Effector memory CD8-positive, alpha-beta T cell (primary cell): ENCODE measurements at places on chromosomes 2 and 18.
A peak's percentile ranks its signal among the peaks of the same experiment; 100 is the strongest.

- DNase-seq = no peak
These were observed 298.0 kb upstream of the SOX11 start for GRCh38 chr2:5394223-5394622.

DNA sequence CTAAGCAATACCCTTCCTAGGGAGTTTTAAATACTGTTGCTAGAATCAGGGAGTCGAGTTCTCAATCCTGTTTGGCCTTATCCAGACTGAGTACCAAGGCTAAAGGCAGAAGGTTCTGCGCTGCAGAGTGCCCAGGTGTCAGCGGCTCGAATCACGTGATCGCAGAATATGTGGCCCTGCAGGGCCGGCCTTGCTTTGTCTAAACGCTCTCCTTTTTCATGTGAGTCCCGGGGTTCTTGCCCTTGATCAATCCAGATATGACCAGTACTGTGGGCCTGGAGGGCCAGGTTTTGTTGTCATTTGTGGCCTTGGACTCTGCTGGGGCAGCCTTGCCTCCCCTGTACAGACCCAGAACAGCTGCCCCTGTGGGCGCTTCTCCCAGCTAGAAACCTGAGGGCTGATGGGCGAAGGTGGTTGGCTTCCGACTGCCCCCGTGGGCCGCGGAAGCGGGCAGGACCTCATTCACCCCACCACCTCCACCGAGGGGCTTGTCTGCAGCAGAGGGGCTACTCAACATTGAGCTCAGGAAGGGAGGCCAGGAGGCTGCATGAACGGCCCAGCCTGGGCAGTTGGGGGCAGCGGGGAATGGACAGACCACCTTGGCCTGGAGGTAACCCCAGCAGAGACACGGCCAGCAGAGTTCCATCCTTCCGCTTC is 225.0 kb downstream of the ALPK2 start:
- no peak for DNase-seq

- no peak for DNase-seq
These were observed 79.2 kb upstream of the PXDN start for GRCh38 chr2:1823187-1824169.

GRCh38 chr2:102636283-102636907 is 17.0 kb downstream of the SLC9A2 start:
- no peak for DNase-seq

DNA sequence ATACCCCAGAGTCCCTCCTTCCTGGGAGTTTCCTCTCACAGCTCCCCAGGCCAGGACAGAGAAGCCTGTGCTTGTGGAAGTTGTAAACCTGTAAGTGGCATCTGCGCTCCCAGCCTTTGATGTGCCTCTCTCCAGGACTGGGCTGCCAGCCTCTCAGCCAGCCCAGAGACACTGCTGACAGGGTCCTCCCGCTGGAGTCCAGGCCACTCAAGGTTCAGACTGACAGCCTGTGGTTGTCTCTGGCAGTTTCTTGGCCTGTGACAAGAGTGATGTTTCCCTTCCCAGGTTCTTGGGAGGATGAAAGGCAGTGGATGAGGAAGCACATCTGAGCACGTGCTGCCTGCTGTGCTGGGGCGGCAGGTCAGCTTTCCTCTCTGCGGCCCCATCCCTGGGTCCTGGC is 3.0 kb downstream of the SLC35F6 start:
- no peak for DNase-seq

GRCh38 chr2:2889141-2889540 is 488.5 kb downstream of the EIPR1 start:
- no peak for DNase-seq

DNA sequence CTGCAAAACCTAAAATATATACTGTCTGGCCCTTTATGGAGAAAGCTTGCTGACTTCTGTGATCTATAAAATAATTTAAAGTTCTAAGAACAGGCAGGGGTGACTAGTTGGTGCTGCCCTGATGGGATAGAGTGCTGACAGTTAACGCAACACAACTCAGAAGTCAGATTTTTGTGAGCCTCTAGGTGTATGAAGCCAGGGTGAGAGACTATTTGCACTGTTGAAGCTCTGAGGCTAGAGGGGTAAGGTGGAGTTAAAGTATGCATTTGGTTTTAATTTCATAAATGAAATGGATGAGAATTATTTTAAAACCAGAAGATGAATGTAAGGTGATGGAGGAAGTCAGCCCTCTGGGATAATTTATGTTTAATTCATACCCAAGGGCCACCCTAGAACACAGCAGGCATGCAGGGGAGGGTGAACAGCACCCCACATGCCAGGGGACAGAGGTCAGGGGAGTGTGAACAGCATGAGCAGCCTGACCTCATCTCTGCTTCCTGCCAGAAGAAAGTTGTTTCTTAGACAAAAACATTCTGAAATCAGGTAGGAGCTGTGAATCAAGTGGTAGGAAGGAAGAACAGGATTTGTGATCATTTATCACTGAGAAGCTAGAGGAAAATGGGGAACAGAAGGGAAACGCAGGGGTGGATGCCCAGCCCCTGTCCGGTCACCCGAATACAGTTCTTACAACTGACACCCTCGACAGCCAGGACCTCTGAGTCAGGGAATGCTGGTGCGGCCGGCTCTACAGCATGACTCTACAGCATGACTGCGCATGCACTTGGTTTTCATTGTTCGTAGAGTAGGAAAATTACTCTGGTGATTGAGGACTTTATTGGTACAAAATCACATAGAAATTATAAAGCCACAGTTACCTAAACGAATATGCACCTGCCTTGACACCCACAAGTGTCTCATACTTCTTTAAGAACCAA is 93.1 kb downstream of the MBP start:
- DNase-seq = no peak

DNA sequence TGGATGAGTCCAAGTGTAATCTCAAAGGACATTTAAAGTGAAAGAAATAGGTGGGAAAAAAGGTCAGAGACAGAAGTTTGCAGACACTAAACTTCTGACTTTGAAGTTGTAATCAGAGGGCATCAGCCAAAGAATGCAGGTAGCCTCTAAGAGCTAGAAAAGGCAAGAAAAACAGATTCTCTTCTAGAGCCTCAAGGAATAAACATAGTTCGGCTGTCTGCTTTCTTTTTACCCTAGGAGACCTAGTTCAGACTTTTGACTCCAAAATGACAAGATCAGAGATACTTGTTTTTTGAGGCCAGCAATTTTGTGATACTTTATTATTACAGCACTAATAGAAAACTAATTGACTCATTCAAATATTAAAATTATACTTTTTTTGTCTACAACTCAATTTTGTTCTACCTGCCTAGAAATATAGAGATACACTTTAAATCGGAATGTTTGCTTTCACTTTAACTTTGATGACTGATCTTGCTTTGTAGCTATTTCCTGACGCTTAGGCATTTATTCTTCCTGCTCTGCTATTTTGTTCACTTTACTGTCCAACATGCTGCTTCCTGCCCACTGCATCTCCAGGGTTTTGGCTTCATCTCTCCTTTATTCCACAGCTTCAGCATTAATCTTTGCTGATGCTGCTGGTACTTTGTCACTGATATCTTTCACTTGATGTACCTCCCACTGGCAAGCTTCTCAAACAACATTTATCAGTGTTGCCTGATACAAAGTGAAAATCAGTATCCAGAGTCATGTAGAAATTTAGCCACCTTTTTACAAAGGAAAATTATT is 272.5 kb downstream of the DSEL start:
- no peak for DNase-seq

- DNase-seq = no peak
These were observed 20.4 kb downstream of the STAM2 start for GRCh38 chr2:152155209-152155608.

DNA sequence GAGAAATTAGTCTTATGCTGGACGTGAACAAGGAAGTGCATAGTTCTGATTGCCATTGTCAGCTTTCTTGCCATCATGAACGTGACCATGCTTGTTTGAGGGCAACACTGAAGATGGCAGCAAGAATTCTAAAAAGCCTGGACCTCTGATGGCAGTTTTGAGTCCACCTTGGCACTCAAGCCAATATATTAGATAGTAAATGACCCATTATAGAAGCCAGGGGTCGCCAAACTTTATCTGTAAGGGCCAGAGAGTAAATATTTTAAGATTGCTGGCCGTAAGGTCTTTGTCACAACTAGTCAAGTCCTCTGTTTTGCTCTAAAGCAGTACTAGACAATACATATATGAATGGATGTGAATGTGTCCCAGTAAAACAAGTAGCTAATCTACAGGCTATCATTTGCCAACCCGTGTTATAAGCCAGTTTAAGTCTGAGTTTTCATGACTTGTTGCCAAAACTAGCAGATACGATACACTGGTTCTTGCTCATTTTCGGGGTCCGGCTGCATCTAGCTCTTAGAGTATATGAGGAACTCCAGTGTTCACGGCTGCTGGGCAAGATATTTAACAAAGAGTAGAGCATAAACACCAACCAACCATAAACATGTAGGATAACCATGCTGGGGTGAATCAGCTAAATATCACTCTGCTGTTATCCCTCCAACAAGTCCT is 73.1 kb upstream of the PELI1 start:
- DNase-seq = no peak

- no peak for DNase-seq
These were observed 237.3 kb upstream of the SALL3 start for GRCh38 chr18:78742218-78742745.

DNA sequence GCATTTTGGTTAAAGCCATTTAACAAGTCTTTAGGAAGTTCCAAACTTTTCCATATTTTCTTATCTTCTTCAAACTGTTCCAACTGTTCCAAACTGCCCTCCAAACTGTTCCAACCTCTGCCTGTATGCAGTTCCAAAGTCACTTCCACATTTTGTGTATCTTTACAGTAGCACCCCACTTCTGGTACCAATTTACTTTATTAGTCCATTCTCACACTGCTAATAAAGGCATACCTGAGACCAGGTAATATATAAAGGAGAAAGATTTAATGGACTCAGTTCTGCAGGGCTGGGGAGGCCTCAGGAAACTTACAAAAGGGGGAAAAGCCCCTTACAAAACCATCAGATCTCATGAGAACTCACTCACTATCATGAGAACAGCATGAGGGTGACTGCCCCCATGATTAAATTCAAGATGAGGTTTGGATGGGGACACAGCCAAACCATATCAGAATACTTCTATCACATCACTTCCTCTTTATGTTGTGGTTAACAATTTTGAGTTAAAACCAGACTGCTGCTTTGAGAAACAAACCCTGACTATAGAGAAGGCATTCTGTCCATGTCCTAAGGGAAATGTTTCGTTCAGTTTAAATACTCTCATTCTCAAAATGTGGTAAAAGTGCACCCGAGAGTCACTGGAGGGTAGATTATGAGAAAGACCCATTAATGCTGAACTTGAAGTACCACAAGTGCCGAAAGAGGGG is 11.0 kb downstream of the IL18R1 start:
- peak; percentile 20 for DNase-seq

DNA sequence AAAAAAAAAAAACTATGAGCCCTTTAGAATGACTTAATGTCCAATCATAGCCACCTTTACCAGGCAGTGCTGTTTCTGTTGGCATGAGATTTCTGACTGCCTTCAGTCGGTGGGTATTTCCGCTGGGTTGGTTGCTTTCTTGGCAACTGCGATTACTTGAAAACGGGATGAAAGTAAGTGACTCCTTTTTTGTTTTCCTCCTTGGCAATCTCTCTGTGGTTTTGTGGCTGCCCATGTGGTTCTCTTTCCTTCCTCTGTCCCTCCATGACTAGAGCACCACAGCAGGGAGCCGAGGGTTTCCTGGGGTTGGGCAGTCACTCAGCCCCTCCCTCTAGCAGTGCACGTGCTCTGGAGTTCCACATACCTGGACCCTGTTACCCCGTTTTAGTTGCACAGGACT is 112.1 kb downstream of the KLHL29 start:
- DNase-seq = no peak

- no peak for DNase-seq
These were observed 54.1 kb downstream of the TAF1B start for GRCh38 chr2:9897331-9897737.

GRCh38 chr2:233820774-233821105 is 33.6 kb downstream of the HJURP start:
- DNase-seq = no peak

DNA sequence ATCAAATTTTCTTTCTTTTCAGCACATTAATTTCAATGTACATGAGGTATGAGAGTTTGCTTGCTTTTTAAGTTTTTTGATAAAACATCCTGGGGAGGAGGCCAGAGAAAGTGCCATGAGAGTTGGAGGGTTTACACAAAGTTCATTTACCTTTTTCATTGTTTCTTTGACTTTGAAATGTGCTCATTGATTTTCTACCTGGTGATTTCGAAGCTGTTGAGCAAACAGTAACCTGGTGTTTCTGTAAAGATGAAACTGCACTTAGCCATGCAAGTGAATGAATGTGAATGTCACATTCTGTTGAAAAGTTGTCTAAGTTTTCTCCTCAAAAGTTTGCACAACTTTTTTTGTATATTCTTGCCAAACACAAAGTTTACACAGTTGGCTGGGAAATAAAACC is 797.0 kb downstream of the METTL4 start:
- DNase-seq = no peak

DNA sequence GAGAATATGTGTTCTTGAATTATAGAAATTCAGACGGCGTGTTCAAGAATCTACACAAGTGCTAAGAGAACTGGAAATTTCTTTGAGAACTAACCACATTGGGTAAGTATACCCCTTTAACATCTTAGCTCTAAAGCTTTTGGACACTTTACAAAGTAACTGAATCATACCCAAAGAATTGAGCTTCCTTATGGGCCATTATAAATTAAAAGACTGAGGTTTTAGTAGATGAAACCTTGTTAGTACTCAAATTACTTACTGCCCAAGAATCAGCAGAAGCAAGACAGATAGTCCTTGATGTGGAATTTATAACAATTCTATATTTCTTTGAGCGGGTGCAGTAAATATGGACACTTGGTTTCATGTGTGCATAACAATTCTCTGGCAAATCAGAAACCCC is 168.3 kb downstream of the PRPF40A start:
- no peak for DNase-seq

- no peak for DNase-seq
These were observed 11.4 kb downstream of the THNSL2 start for GRCh38 chr2:88181511-88181910.

DNA sequence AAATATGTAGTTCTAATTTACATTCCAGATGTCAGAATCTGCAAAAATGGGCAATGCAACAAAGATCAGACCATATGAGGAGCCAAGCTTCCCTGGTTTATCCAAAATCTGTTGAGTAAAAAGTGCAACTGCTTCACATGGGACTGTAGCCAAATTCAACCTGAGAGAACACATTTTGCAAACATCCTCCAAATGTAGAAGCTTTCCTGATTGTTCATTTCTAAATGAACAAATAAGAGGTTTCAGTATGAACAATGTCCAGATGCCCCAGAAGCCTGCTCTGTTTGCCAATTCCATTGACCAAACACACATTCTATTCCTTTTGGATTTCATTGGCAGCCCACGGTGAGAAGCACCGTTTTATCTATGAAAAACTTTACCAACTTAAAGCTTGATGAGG is 117.9 kb upstream of the OSR1 start:
- DNase-seq = no peak

GRCh38 chr2:118094503-118094902 is 6.2 kb downstream of the INSIG2 start:
- DNase-seq = no peak

DNA sequence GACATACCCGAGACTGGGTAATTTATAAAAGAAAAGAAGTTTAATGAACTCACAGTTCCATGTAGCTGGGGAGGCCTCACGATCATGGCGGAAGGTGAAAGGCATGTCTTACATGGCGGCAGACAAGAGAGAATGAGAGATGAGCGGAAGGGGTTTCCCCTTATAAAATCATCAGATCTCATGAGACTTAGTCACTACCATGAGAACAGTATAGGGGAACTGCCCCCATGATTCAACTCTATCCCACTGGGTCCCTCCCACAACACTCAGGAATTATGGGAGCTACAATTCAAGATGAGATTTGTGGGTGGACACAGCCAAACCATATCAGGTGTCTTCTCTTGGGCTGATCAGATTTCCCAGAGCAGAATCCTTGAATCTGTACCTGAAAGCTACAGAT is 617.3 kb upstream of the ID2 start:
- DNase-seq = no peak
